ENCODE measurements at places on chromosomes 16 and 17.
A peak's percentile ranks its signal among the peaks of the same experiment; 100 is the strongest.

DNA sequence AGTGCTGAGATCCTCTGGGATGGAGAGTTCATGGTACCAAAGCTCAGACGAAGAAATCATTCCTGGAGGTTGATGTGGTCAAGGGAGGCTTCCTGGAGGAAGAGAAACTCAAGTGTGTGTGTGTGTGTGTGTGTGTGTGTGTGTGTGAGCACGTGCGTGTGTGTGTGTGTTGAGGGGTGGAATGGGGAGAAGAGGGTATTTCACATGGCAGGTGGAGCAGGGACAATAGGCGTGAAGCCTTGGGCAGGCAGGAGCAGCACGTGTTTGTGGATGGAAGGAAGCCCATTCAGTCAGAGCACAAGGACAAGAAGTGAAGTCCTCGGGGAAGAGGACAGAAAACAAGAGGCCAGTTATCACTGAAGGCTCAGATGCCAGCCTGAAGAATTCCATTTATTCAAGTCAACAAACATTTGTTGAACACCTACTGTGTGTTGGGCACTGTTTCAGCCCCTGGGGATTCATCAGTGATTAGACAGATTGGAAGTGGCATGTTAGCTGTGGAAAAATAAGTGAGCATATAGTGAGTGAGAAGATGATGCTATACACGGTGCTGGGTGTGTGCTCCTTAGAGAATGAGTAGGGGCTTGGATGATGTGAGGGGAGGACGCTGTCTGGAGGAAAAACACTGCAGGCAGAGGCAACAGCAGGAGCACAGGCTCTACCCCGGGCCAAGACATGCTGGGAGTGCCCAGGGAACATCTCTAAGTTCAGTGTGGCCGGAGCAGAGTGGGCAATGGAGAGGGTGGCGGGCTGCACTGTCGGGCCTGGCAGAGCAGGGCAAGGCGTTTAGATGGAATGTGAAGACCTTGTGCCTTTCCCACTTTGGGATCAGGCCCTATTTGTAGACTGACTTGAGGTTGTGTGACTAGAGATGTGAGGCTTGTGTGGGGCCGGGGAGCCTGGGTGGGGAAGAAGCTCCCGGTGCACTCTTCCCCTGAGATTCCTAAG lies 267.1 kb downstream of the CBLN1 start:
- DNase-seq, result no peak

- DNase-seq, result no peak
Measured at GRCh38 chr16:21256636-21257035, 21.5 kb downstream of the CRYM start.

DNA sequence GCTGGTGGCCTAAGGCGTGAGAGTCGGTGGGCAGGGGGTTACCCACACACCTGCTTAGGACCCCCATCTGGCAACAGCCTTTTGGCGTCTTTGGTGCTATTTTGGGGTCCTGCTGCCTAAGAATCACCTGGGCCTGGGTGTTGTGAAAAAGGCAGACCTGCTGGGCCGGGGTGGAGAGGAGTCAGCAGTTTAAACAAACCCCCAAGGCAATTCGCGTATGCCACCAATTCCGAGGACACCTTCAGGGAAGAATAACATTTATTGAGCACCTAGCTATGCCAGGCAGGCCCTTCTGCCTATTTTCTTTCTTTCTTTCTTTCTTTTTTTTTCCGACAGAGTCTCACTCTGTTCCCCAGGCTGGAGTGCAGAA lies 53.9 kb upstream of the TOB1 start:
- DNase-seq, result no peak

GRCh38 chr17:3729881-3730280 lies 6.2 kb downstream of the HASPIN start:
- DNase-seq, result no peak

- no peak for DNase-seq
Measured at GRCh38 chr16:51898872-51899271, 648.1 kb downstream of the TOX3 start.

DNA sequence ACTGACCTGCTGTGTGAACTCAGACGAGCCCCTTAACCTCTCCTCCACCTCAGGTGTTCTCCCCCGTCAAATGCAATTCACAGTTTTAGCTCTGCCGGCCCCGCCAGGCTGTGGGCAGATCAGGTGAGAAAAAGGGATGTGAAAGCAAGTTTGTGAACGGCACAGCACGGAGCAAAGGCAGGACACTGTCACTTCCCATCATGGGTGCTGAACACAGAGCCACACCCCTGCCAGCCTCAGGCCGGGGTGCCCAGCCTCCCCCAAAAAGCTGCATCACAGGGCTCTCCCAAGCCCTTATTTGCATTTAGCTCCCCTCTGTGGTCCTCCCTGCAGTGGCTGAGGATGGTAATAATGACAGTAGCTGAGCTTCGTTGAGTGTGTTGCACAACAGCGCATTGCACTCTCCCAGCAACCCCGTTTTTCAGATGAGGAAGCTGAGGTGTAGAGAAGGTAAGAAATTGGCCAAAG lies 88.8 kb upstream of the TNRC6C start:
- peak; percentile 95 for DNase-seq

GRCh38 chr17:48269209-48269608 lies 160.8 kb downstream of the SKAP1 start:
- DNase-seq, result no peak

DNA sequence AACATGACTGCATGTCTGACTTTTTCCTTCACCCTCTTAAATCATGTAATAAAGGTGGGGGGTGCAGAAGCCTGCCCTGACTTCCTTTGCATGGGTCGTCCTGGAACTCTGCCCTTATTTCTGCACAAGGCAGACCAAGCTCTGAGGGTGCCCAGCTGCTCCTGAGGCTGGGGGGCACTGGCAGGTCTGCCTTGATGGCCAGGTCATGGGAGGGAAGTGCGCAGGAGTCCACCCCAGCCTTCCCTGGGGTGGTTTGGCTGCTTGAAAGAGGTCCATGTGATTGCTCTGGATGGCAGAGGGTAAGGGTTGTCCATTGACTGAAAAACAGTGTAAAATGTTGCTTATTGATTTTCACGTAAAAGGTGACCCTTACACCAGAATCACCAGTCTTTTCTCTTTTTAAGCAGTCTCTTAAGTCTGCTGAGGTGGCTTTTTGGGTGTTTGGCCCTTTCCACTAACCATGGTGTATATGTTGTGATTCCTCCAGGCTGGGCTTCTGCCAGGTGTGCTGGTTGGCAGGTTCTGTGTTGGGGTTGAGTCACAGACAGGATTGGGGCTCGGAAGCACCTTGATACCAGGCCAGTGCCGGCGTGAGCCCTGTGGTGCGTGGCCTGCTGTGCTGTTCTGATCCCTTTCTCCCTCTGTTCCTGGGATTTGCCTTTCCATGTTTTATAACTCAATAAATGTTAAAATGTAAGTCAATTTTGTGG lies 19.4 kb downstream of the DHX38 start:
- peak; percentile 63 for DNase-seq

- DNase-seq, result no peak
Measured at GRCh38 chr16:1182950-1183907, 30.3 kb downstream of the CACNA1H start.

GRCh38 chr17:64164596-64165285 lies 34.8 kb upstream of the ERN1 start:
- DNase-seq, result no peak

DNA sequence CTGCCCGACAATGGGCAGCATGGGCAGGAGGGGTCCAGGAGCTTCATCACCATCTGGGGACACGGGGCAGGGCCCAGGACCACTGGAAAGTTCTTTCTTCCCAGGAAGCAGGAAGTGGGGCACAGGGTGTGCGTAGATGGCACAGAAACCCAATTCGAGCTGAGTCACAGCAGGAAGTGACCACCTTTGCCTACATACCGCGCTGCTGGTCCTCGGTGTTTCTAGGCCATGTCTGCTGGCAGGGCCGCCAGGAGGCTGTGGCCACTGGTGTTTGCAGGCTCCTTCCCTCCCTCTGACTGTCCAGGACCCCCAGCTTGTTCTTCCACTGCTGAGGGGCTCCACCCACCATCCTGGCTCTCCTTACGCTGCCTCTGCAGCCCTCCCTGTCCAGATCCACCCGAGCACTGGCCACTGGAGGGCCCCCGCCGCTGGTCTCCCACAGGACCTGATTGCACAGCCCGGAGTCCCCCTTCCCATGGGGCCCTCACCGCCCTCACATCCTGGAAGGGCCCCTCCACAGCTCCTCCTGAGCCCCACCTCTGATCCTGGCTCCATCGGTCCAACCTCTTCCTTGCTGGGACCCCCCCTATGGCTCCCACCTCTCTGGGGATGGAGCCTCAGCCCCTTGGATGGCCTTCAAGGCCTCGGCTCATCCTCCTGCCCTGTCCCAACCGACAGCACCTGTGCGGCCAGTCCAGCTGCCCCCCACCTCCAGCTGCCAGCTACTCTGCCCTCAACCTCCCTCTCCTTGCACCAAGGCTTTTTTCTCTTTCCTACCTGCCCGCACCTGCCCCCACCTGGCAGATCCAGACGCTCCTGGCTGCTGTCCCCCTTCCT lies 14.5 kb upstream of the RASD1 start:
- DNase-seq, result peak; percentile 66

DNA sequence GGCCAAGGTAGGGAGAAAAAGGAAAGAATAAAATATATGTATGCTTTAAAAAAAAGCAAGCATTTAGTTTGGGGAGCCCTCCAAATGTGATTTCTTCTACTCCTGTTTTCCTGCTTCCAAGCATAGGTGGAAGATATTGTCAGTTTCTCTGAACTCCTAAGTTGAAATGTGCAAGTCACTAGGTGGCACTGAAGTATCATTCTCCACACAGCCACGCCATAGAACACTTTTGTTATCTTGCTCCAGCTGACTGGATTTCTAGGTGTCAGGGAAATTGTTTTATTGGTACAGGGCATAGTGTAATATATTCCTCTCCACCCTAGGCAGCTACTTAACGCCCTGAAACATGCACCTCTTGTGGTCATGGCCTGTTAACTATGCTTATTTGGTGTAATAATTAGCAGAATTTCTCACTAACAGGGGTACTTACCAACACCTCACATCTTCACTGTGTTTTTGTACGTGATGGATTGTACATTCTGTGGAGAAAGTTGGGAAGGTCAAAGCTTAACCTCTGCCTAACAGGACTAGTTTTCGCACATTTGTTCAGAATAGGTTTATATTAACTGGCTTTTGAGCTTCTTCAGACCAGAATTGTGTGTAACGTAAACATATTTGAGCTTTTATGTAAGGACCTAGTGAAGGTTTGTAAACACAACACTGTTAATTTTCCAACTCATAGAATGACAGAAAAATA lies 69.3 kb downstream of the FTO start:
- DNase-seq, result no peak

GRCh38 chr16:59880611-59881010 lies 1146.5 kb upstream of the GOT2 start:
- DNase-seq, result no peak

DNA sequence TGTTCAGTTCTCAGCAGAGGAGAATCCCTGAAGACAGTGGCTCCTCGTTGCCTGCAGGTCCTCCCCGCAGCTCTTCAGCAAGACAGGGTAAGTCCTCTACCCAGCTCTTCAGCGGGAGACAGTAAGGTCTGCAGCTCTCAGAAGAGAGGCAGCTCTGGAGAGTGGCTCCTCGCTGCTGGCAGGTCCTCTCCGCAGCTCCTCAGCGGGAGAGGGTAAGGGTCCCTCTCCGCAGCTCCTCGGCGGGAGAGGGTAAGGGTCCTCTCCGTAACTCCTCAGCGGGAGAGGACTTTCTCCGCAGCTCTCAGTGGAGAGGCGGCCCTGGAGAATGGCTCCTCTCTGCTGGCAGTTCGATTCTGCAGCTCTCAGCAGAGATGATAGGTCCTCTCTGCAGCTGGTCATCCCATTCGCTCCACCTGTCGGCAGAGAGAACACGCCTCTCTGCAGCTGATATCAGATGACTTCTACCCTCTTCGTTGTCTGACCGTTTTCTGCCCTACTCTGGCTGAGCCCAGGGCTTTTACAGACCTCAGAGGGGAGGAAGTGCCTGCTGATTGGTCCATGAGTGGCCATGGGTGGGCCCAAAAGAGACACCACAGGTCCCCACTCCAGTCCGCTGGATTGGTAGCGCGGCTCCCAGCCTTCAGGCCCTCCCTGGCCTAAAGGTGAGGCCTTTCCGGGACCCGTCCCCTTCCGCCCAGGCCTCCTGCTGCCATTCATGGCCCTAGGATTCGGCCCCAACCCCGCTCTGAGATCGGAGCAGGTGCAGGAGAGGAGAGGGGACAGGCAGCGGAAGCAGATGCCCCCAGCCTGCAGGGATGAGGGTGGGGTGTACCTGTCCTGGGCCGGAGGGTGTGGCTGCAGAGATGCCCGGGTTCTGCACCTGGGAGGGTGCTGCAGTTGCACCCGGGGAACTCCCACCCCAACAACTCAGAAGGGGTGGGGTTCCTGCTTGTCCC lies 11.9 kb upstream of the SHCBP1 start:
- no peak for DNase-seq

- DNase-seq, result no peak
Measured at GRCh38 chr17:65442250-65442649, 119.2 kb downstream of the AXIN2 start.

- peak; percentile 56 for DNase-seq
Measured at GRCh38 chr17:76410328-76410965, 26.0 kb downstream of the SPHK1 start.

GRCh38 chr16:88608076-88608475 lies 30.3 kb upstream of the IL17C start:
- no peak for DNase-seq

- no peak for DNase-seq
Measured at GRCh38 chr16:55555436-55555835, 11.0 kb upstream of the CAPNS2 start.

GRCh38 chr17:50618941-50619340 lies 15.7 kb upstream of the ABCC3 start:
- DNase-seq, result no peak

GRCh38 chr16:63092736-63093135 lies 1056.5 kb upstream of the CDH8 start:
- no peak for DNase-seq

GRCh38 chr16:30649725-30650368 lies 913 bp upstream of the PRR14 start:
- peak; percentile 91 for DNase-seq

DNA sequence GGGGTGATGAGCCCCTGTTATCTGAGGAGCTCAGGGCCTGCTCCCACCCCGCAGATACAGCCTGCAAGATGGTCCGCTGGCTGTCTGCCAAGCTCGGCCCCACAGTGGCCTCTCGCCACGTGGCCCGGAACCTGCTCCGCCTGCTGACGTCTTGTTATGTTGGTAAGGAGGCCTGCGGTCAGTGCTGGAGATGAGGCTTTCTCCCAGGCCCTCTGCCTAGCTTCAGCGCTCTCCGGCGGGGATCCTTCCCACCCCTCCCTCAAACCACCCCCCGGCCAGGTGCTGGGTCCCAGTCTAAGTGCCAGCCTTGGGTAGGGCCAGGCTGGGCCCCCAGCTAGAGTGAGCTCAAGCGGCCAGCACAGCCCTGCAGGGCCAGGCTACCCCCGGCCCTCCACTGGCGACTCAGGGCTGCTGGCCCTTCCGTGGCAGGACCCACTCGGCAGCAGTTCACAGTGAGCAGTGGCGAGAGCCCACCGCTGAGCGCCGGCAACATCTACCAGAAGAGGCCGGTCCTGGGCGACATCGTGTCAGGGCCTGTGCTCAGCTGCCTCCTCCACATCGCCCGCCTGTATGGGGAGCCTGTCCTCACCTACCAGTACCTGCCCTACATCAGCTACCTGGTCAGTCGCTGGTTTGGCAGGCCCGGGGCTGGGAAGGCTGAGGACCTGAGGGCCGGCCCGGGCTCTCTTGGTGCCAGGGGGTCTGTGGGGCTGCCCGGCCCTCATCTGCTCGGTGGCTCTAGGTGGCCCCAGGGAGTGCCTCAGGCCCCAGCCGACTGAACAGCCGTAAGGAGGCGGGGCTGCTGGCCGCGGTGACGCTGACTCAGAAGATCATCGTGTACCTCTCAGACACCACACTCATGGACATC lies 6.1 kb downstream of the WDR81 start:
- peak; percentile 81 for DNase-seq

Data from spleen (tissue), 13 donors.